ENCODE measurements at places on chromosomes 16 and 17. TPM values are rescaled to one million over a fixed set of nuclear protein-coding genes. Genes with fewer than 3 reads are reported as not detected.

GRCh38 chr16:81632392-81633146, 146.5 kb upstream of the PLCG2 start:
- DNase-seq: peak; percentile 61

DNA sequence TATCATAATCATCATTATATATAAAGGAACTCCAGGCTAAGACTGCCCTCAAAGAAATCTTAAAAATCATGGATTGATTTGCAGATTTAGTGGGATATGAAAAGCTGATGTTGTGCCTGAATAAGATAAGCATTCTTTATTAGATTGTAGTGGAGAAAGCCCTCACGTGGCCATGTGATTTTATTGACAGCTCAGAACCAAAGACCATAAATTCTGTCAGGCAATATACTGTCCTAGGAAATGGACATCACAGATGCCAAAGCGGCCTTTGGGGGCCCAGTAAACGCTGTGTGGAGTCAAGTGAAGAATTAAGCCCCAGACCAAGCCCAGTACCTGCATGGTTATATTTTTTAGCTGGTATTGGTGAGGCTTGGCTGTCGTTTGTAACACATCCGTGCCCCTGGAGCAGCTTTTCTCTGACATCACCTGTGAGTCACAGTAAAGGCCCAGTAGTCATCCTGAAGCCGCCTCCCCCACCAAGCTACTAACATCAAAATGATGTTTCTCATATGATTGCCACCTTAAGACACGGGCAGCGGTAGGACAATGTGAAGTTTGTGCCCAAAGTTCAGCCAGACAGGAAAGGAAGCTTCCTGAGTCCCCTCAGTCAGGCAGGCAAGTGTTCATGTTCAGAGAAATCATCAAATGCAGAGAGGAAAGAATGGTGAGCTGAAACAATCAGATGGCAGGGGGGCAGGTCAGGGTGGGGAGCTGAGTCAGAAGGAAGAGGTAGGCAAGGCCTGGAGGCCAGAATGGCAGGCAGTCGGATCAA, 209.4 kb downstream of the IRX3 start:
- peak; percentile 74 for DNase-seq

ADCY9 gene
- total RNA-seq: 26.1 TPM

DNA sequence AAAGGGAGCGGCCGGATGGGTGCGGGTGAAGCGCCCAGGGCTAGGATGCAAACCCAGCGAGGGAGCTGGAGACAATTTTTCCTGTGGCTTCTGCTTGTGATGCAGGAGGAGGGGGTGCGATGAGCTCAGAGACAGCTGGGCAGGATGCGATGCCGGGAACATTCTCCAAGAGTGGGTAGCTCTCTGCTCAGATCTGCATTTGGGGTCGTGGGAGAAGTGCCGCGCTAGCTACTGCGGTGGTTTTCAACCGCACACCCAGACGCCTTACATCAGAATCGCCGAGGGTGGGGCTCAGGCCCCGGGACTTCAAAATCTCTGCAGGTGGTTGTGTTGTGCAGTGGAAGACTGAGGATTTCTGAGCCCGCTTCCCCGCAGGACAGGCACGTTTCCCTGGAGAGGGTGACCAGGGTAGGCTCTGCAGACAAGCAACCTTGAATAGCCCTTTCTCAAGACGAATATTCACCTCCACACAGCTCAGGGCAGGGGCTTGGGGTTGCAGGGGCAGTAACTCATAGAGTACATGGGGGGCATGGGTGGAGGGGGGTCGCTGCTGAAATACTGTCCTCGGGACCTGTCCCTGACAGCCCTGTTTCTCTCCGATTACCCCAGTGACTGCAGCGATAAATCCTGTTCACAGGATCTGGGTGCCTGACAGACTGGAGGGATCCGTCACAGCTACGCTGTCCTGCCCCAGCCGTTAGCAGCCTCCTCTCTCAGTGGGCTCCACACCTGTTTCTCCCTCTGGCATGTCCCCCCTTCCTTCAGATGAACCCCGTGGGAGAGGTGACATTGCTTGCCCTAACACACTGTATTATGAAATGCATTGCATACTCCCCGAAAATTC, 63.3 kb downstream of the HAPSTR1 start:
- DNase-seq: no peak

- DNase-seq: no peak
These were observed 3.6 kb downstream of the SH2B1 start for GRCh38 chr16:28867241-28867640.

MYO15B gene
- total RNA-seq: 16.6 TPM

GRCh38 chr17:9905902-9906301, 831 bp upstream of the RCVRN start:
- no peak for DNase-seq

DNA sequence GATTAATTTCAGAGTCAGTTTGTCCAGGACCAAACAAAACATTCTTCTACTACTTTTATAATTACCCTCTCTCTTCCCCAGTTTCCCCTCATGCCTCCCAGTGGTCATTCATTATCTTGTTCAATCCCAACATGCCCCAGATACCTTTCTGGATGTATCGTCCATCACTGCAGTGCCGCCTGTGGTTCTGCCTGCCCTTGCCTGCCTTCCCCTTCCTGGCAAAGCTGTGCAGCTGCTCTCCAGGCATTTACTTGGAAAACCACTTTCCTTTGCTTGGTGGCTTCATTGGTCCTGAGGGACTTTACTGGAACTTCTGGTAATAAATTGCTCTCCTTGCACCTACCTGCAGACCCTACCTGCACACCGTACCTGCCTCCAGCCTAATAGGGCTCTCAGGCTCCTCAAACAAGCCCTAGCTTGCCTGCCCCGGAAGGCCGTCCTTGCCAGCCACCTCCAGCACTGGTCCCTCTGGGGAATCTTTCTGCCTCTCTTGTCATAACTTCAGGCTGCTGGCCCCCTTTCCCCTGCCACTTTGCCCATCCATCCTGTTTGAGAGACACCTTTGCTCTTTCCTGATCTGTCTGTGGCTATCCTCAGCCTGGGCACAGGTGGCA, 19.5 kb upstream of the MSI2 start:
- no peak for DNase-seq

GCSH gene
- 127 TPM for total RNA-seq

- no peak for DNase-seq
These were observed 922 bp downstream of the FBXL19 start for GRCh38 chr16:30924076-30924912.

SLC25A19 gene
- 16.5 TPM for total RNA-seq

- no peak for DNase-seq
These were observed 143.8 kb upstream of the FOXF1 start for GRCh38 chr16:86366481-86366880.

P2RX1 gene
- total RNA-seq: not detected

GRCh38 chr17:75010683-75011400, 1.6 kb upstream of the MRPL58 start:
- peak; percentile 52 for DNase-seq

PRCD gene
- total RNA-seq: not detected

GRCh38 chr17:8345951-8346665, 6.5 kb downstream of the ODF4 start:
- DNase-seq: no peak

ZPBP2 gene
- not detected for total RNA-seq

DNA sequence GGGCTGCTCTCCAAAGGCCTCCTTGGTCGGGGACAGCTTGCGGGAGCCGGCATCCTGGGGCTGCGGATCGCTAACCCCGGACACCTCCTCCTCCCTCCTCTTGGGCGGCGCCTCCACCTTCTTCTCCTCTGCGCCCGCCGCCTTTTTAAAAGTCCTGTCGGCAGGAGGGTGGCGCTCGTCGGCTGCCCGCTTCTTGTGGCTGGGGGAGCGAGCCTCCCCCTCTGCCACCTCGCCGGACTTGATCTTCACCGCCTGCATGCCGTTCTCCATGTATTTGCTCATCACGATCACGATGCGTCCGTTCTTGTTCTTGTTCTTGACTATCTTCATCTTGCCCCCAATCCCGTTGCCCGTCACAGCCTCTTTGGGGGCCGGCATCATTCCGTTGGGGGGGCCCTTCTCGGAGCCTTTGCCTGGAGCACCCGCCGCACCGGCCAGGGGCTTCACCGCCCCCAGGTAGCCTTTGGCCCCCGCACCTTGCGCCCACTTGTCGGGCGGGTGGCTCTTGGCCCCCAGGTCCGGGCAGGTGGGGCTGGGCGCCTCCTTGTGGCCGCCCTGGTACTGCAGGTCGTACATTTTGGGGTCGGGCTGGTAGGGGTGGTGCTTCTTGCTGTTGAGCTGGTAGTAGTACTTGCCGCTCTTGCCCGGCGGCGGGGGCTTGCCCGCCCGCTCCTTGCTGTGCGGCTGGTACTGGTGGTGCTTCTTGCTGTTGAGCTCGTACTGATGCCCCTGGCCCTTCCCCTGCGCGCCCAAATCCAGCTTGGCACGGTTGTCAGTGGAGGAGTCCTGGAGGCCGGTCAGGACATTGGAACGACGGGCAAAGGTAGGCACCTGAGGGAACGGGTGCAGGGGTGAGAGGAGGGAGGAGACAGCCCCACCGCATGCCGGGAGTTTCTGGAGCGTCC, 4.4 kb downstream of the CBX4 start:
- DNase-seq: no peak

GPR179 gene
- 0.07 TPM for total RNA-seq

CA7 gene
- not detected for total RNA-seq

DNA sequence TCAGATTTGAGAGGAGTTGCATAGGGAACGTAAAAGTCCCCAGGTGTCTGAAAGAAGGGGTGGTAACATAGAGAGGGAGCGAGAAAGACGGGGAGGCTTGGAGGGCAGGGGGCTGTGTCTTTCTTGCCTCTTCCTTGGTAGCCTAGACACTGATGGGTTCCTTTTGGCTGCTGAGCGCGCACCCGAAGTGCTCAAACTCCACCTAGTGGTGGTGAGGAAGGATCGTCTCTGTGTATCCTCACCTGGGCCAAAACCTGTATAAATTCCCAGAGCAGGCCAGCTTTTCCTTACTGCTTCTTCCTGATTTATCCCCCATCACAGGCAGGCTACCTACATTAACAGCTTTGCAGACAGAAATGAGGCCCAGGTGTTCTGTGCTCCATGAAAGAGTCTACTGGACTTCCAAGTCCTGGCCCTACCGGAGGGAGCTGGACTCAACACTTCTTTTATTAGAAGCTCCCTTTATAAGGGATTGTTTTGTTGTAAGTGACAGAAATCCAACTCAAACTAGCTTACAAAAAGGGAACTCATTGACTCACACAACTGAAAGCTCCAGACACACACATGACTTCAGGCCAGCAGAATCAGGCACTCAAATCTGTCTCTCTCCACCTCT, 5.5 kb upstream of the SLC25A35 start:
- DNase-seq: peak; percentile 49

DNA sequence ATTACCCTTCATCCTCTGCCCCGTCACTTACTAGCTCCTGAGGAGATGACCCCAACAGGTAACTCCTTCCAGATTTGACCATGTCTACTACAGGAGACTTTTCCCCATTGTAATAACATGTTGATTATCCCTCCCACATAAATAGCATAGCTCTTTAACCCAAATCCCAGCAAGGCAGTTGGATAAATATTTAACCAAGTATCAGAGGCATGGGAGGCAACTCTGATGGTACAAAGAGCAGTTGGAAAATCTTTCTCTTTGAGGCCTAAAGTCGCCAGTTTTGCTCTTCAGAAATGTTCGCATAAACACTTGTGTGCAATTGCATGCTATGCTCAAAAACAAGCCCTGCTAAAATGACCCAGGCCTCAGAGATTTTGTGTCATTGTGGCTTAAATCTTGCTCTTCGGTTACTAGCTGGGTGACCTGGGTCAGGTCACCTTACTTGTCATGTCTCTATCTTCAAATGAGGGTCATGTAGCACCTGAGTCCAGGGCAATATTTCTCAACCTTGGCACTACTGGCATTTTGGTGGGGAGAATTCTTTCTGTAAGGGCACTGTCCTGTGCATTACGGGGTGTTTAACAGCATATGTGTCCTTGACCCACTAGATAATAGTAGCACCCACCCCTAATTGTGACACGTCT, 48.8 kb downstream of the HSD17B2 start:
- DNase-seq: no peak

DNA sequence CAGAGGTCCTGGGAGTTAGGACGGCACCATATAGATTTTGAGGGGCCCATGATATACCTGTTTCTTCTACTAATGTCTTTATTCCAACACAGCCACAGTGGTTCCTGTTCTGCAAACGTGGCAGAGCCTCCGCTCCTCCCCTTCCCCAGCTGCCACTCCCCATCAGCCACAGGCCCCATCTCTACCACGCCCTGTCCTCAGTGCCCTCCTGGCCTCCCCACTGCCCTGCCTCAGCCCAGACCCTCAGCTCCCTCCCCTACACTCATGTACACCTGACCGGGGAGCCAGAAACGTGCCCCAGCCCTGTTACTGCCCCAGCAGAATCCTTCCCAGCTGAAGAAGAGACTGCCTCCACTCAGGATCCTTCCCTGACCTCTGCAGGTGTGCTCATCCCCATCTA, 11.9 kb upstream of the RBFOX3 start:
- DNase-seq: no peak

- peak; percentile 97 for DNase-seq
These were observed 29.4 kb downstream of the COG7 start for GRCh38 chr16:23423496-23424049.

NSF gene
- 15.3 TPM for total RNA-seq

DNA sequence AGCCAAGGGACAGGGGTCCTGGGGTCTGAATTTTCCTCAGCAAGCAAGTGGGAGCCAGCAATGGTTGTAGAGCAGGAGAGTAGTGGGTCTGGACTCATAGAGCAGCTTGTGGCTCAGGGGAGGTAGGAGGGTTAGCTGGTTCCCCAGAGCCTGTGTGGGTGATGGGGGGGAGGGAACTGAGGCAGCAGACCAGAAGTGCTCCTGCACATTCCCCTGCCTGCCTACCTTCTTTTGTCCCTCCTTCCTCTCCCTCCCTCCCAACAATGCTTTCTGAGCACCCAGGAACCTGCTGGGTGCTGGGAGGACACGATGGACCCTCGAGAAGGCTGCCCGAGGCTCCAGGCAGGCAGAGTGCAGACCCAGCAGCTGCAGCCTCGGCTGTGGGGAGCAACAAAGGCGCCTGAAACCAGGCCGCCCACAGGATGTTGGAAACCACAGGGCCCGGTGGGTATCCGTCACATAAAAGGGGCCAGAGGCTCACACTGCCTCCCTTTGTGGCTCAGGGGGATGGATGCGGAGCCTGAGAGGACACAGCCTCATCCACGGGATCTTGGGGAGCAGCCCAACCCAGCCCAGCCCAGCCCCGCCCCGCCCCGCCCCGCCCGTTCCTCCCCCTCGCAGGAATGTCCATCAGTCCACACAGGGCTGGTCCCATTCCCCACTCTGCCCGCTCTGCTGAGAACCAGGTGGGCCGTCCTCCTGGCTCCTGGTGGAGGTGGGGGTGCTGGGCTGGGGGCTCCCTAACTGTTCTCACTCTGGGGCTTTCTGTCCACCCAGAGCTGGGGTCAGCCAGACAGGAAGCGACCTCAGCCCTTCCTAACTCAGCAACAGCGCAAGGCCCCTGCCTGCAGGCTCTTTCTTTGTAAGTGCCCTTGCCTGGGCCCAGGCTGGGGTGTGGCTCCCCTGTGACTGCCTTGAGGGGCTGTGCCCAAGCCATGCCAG, 1.7 kb upstream of the NLRC3 start:
- DNase-seq: no peak

DNA sequence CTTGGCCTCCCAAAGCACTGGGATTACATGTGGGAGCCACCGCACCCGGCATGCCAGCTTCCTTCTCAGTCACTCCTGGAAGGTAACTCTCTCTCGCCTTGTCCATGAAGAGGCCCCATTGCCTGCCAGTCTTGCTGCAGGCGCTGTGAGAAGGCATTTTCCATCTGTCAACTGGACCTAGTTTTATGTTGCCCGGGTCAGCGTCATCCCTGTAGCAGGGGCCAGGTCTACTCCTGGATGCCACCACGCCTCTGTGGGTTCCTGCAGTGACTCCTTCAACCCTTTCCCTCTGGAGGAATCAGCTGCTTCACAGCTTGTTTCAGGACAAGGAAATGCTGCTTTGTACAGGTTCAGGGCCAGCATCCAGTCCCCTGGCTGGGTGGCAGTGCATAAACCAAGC, 2.6 kb upstream of the NLRC3 start:
- no peak for DNase-seq

Data from Caki2 (cell line).